ENCODE measurements at places on chromosomes 4 and X. TPM values are rescaled to one million over a fixed set of nuclear protein-coding genes. Genes with fewer than 3 reads are reported as not detected.

Gene SLC10A6
- 0.28 TPM for total RNA-seq

Gene HELT
- not detected for total RNA-seq

Gene MAML3
- 0.37 TPM for total RNA-seq

Gene SHROOM2
- under 0.01 TPM for total RNA-seq

Gene HDX
- total RNA-seq: 5.7 TPM

Gene CABS1
- not detected for total RNA-seq

Gene TCEAL2
- 0.28 TPM for total RNA-seq

Gene LNX1
- total RNA-seq: 1.7 TPM
